CD4-positive, alpha-beta T cell treated with Interleukin-10 for 1 hour (primary cell): ENCODE measurements at places on chromosomes 11 and 22.

GRCh38 chr11:31060880-31061279 is 308.7 kb downstream of the DCDC1 start:
- no peak for DNase-seq

GRCh38 chr22:29195964-29196666 is 9.6 kb upstream of the EMID1 start:
- DNase-seq = no peak

DNA sequence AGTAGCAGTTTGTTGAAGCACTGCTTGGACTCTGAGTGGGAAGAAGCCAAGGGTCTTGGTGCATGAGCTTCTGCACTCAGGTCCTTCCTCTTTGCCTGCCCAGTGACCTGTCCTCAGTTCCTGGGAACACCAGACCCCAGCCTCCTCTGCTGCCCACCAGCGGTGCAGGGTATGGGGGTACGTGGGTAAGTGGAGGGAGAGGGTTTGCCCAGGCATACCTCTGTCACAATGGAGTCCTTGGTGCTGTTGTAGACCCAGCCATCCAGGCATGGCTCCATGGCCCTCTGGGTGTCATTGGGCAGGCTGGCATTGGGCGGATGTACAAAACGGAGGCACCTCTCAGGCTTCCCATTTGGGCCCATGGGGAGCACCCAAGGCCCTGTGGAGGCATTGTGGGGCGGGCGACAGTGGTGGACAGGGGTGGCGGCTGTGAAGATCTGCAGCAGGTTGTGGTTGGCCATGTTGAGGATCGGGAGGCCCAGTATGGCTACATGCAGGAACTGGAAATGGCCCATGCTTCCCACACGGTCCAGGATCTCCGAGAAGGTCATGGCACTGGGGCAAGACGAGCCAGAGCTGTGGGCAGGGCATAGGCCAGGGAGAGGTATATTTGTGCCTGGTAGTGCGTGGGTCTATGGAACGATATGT is 1.1 kb downstream of the SLC22A8 start:
- DNase-seq = no peak

DNA sequence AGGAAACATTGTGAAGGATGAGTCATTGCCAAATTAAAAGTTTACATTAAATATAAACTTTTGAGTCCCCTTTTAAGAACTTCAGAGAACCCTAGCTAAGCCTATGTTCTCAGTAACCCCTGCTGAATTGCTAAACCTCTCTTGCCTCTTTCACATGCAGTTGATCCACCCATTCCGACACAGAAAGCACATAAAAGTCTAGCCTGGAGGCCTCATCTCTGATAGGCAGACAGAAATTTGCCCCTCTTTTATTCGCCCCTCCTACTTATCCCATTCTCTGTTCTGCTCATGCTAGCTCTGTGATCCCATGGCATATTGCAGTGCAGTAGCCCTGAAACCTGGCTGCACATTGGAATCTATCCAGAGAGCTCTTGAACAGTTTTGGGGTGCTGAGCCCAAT is 58.2 kb upstream of the PDE3B start:
- DNase-seq = no peak

DNA sequence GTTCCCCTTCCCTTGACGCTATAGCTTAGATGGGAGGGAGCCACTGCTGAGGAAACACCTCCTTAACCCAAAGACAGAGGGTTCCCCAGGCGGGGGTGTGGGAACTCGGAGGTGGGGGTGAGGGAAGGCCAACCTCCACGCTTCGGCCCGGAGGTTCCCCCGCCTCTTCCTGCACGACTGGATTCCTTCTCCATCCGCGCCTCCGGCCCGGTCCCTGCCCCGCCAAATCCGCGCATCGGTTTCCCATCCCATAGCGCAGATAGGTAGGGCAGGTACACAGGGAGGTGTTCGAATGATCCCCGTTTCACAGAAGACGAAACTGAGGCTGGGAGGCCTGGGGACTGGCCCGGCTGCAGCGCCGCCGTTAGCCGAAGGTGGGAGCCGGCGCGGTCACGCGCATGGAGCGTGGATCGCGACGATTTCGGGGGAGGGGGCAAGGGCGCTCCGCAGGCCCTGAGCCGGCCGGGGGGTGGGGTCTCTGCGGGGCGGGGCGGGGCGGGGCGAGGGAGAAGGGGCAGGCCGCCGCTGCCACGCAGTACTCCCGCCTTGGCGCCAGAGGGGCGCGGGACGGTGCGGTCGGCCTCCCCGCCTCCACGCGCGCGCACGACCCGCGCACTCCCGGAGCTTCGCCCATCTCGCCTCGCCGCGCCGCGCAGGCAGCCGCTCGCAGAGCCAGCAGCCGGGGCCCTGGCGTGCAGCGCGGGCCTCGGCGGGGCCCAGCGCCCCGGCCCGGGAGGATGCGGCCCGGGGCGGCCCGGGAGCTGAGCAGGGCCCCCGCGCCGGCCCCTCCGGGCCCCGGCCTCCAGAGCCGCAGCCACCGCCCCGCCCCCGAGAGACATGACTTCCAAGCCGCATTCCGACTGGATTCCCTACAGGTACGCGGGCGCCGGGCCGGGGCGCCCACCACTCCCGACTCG is at the start of gene TUB:
TUB (plus strand) TSS at position 538 of the 917 bp plus-strand sequence; CDS start at position 838, 300 bp downstream.
- DNase-seq = no peak

- no peak for DNase-seq
Observed at GRCh38 chr11:68734111-68734510, 17.2 kb downstream of the TESMIN start.

GRCh38 chr22:27175021-27175838 is 517.8 kb downstream of the MIAT start:
- no peak for DNase-seq

DNA sequence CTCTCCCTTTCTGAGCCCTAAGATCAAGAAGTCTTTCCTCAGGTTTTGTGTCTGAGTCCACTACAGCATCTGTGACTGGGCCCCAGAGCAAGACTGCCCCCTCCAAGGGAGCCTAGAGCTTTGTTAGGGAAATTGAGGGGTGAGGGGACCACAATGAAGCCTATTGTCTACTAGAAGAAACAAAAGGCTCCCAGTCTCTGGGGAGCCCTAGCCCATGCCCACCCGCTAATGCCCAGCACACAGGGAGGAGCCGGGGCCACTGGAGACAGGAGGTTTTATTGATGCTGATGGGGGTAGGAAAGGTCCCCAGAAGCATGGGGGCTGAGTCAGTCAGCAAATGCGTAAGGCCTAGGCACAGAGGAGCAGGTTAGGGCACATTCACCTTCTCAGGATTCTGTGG is 14.0 kb downstream of the RHOG start:
- no peak for DNase-seq

DNA sequence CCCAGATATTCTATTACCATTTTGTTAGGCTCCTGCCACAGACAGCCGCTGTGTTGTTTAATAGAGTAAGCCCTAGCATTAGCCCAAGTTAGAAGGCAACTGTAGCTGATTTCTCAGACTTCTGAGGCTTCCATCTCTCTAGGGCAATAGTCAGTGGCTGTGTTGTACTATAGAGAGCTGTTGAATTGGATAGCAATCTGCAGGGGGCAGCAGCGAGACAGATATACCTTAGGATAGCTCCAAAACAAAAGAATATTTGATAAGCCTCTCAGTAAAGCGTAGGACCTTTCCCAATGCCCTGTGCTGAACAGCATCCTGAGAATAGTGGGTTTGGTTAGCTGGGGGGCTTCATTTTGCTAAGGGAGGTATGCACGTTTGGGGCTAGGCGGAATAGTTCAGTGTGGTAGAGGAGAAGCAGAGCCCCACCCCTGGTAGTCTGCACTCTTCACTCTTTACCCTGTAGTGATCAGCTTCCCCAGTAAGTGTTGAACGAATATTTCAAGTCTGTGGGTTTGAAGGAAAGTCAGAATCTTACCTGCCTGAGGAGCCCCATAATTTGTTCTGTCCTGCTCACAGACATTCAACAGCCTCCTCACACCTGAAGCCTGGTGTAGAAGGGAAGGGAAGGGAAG is 515.1 kb downstream of the INSC start:
- DNase-seq = no peak

GRCh38 chr11:35376118-35376510 is 43.2 kb downstream of the SLC1A2 start:
- no peak for DNase-seq

DNA sequence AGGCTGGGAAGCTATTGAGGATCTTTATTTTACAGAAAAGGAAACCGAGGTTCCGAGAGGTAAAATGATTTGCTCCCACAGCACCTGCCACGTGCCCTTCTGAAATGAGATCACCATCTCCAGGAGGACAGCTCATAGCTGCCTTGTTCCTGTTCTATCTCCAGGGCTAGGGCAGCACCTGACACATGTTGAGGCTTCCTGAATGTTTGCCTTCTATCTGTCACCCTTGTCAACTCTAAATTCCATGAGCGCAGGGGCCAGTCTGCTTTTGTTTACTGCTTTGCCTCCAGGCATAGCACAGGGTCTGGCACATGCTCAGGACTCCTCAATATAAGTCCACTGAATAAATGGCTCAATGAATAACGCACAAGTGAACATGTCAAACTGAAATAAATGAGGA is 24.1 kb downstream of the ASCC2 start:
- no peak for DNase-seq

GRCh38 chr11:87290304-87290922 is 252.7 kb downstream of the TMEM135 start:
- DNase-seq = peak; percentile 62

- no peak for DNase-seq
Observed at GRCh38 chr11:121415856-121416255, 36.3 kb upstream of the SORL1 start.

GRCh38 chr22:28917747-28918549 is 34.6 kb downstream of the ZNRF3 start:
- no peak for DNase-seq

DNA sequence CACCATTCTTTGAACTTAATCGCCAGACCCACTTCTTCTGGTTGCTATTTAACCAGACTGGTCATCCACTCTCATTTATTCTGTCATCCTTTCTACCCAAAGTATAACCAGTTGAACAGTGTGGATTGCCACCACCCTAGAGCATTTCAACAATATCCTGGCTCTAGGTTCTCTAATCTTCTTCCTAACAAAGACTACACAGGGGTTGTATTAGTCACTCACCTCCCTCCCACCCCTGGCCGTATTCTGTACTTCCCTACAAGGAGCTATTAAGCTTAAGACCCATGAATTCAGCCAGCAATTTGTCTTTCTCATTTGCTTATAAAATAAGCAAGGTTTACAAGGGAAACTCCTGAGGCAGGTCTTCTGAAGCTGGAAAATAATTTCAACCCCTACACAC is 46.9 kb upstream of the CEP126 start:
- no peak for DNase-seq

DNA sequence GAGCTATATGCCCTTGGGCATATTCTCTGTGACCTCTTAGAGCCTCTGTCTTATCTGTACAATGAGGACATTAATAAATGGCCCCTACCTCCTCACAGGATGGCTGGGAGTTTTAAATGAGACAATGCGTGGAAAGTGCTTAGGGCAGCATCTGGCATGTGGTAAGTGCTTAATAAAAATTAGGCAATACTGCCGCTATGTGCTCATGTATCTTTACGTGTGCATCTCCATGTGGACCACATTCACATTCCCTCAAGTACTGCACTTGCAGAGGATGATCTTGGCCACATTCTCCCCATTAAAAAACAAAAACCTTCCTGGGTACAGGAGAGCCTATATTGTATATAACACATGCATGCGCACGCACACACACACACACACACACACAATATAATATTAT is 19.1 kb upstream of the BSX start:
- no peak for DNase-seq

GRCh38 chr22:45516923-45517675 is 14.4 kb downstream of the FBLN1 start:
- DNase-seq = no peak

DNA sequence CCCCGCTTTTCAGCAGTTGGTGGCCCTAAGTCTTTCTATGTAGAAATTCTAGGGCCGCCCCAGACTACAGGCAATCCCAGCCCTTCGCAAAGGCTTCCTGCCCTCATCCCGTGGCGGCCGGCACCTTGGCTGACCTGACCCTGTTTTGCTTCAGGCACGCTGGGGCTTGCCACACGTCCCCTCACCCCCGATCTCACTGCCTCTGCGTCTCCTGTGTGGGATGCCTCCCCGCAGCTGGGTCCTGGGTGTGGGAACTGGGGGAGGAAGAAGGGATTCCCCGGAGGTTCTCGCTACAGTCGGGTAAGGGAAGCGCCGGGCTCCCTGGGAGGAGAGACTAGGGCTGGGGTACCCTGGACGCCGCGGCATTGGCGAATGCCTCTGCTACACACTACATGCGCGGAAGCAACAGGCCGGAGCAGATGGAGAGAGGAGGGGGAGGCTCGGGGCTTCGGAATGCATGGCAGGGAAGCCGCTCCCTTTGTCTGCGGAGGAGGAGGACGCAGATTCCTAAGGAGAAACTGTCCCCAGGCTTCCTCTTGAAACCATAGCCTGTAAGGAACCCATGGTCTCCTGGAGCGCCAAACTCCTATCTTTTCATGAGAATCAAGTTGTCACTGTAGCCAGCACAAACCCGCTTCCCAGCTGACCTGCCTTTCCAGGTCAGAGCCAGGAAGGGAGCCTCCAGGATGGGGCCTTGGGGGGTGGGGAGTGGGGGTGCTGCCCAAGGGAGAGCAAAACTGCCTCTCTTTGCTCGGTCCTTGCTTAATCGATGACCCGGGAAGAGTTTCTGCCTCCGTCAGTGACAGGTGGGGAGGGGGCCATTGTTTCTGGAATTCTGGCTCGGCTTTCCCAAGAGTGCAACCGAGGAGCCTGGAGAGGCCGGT is 1.4 kb downstream of the DTX4 start:
- DNase-seq = peak; percentile 9

DNA sequence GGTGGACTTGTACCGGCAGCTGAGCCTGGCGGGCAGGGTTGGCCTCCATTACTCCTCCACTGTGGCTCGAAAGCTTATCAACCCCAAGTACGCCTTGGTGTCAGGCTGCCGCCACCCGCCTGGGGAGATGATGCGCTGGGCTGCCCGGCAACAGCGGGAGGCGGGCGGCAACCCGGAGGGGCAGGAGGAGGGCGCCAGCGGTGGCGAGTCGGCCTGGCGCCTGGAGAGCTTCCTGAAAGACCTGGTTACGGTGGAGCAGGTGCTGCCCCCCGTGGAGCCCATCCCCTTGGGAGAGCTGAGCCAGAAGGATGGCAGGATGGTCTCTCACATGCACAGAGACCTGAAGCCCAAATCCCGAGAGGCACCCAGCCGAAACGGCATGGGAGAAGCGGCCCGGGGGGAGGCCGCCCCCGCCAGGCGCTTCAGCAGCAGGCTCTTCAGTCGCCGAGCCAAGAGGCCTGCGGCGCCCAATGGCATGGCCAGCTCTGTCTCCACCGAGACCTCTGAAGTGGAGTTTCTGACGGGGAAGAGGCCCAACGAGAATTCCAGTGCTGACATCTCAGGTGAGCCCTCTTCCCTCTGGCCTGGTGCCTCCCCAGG is 26.7 kb downstream of the FAM83F start:
- DNase-seq = no peak
